ENCODE measurements at places on chromosomes 4 and X. TPM values are rescaled to one million over a fixed set of nuclear protein-coding genes. Genes with fewer than 3 reads are reported as not detected.

The IL15 gene
- total RNA-seq: 1.1 TPM

The WNK3 gene
- total RNA-seq: 0.75 TPM

The F11 gene
- not detected for total RNA-seq

The MAP7D3 gene
- total RNA-seq: 19.8 TPM

The SERPINA7 gene
- total RNA-seq: not detected

The PNMA6F gene
- not detected for total RNA-seq

The PNMA5 gene
- not detected for total RNA-seq

The BRS3 gene
- total RNA-seq: not detected

The INTS6L gene
- 26.0 TPM for total RNA-seq

The DRD5 gene
- not detected for total RNA-seq

The FOXR2 gene
- total RNA-seq: not detected

The STBD1 gene
- total RNA-seq: 0.19 TPM

The KIAA1210 gene
- not detected for total RNA-seq

The CYTL1 gene
- total RNA-seq: not detected

The MAOB gene
- total RNA-seq: not detected

The TBC1D9 gene
- total RNA-seq: 0.04 TPM

The APBB2 gene
- total RNA-seq: 1.6 TPM

The PROM1 gene
- 0.41 TPM for total RNA-seq

The GSX2 gene
- total RNA-seq: not detected

The TRIM60 gene
- total RNA-seq: not detected

The CNGA1 gene
- total RNA-seq: 0.55 TPM

The RGN gene
- not detected for total RNA-seq

The WDR19 gene
- total RNA-seq: 15.3 TPM

The PABPC1L2A gene
- not detected for total RNA-seq

The SMPX gene
- total RNA-seq: not detected

The FAM53A gene
- 3.0 TPM for total RNA-seq

The FAM120C gene
- total RNA-seq: 10.4 TPM

The BLOC1S4 gene
- 7.2 TPM for total RNA-seq

The CXXC4 gene
- not detected for total RNA-seq

Measured in activated naive CD4-positive, alpha-beta T cell treated with anti-CD3 and anti-CD28 coated beads, Interleukin-2, amount 50 U/mL, for 72 hours (primary cell).